ENCODE measurements at places on chromosomes 3 and 15.
A peak's percentile ranks its signal among the peaks of the same experiment; 100 is the strongest.

GRCh38 chr15:59153466-59153865 lies 48.5 kb downstream of the CCNB2 start:
- no peak for DNase-seq

- no peak for DNase-seq
Observed at GRCh38 chr15:75776065-75776423, 63.4 kb upstream of the CSPG4 start.

DNA sequence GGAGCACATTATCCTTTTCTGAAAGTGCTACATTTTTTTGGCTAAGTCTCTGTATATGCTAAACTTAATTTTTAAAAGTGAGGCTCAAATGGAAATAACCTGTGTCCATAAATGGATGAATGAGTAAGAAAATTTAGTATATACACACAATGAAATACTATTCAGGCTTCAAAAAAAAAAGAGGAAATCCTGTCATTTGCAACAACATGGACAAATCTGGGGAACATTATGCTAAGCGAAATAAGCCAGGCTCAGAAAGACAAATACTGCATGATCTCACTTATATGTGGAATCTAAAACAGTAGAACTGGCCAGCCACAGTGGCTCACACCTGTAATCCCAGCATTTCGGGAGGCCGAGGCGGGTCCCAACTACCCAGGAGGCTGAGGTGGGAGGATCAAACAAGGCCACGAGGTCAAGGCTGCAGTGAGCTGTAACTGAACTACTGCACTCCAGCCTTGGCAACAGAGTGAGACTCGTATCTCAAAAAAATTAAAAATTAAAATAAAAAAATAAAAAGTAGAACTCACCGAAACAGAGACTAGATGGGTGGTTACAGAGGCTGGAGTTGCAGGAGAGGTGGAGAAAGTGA lies 25.8 kb downstream of the CCDC12 start:
- DNase-seq = no peak

GRCh38 chr15:70169147-70169546 lies 71.4 kb upstream of the TLE3 start:
- DNase-seq = no peak

- DNase-seq = no peak
Observed at GRCh38 chr3:12445523-12446240, 38.6 kb upstream of the TSEN2 start.

DNA sequence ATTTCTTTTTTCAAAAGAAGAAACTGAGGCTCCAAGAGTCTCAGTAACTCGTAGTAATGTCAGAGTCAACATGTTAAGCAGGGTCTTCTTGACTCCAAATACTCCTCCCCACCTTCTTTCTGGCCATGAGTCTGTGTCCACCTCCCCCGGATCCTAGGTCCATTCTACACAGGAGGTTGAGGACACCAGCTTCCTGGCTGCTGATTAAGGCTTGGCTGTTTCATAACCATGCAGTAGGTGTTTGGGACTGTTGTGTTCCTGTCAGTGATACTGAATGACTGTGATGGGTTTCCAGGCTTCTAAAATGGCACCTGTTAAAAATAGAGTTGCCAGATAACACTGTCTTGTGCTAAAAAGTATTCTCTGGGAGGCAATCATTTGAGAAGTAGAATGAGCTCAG lies 130.8 kb upstream of the IL12A start:
- DNase-seq = no peak

- no peak for DNase-seq
Observed at GRCh38 chr15:99571299-99571698, 5.5 kb downstream of the MEF2A start.

DNA sequence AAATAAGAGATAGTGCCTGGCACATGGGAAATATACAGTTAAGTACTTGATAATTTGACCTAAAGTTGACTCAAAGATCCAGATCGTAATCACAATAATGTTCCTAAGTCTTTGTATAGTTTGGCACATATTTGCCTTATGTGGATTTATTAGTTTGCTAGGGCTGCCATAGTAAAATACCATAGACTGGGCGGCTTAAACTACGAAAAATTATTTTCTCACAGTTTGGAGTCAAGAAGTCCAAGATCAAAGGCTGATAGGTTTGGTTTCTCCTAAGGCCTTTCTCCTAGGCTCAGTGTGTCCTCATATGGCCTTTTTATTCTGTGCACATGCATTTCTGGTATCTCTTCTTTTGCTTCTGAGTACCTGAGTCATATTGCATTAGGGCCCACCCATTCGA lies 453.7 kb downstream of the NAALADL2 start:
- DNase-seq = no peak

GRCh38 chr15:62495670-62496614 lies 330.9 kb upstream of the C2CD4B start:
- no peak for DNase-seq

- DNase-seq = no peak
Observed at GRCh38 chr3:130389743-130390478, 44.4 kb downstream of the COL6A5 start.

GRCh38 chr3:29143151-29143550 lies 137.7 kb upstream of the RBMS3 start:
- DNase-seq = no peak

- no peak for DNase-seq
Observed at GRCh38 chr3:188854772-188855149, 317.0 kb upstream of the TPRG1 start.

- no peak for DNase-seq
Observed at GRCh38 chr15:69712991-69713390, 260.4 kb downstream of the RPLP1 start.

GRCh38 chr3:108250626-108251025 lies 28.4 kb upstream of the IFT57 start:
- no peak for DNase-seq

- DNase-seq = no peak
Observed at GRCh38 chr3:40169983-40170382, 139.5 kb upstream of the EIF1B start.

GRCh38 chr3:160707187-160707794 lies 30.3 kb downstream of the ARL14 start:
- no peak for DNase-seq

DNA sequence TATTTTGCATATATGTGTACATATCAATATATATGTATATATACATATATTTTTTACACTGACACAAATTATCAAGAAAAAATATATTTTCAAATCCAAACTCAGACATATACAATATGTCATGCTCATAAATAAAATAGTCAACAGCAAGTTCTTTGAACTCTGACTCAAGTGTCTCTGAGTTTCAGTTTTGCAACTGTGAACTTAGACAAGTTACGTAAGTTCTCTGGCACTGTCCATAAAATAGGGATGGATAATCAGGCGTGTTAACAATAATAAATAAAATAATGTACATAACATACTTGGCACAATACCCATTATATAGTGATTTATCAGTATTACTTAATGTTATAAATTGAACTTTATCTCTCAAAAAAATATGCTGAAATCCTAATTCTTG lies 12.1 kb upstream of the XRN1 start:
- no peak for DNase-seq

- no peak for DNase-seq
Observed at GRCh38 chr3:186277268-186277909, 84.6 kb downstream of the DGKG start.

- no peak for DNase-seq
Observed at GRCh38 chr3:160127308-160127707, 97.9 kb upstream of the C3orf80 start.

- DNase-seq = no peak
Observed at GRCh38 chr3:173930251-173930650, 532.7 kb downstream of the NLGN1 start.

- DNase-seq = no peak
Observed at GRCh38 chr3:59101231-59101736, 51.5 kb upstream of the CFAP20DC start.

GRCh38 chr15:28024889-28025250 lies 74.2 kb downstream of the OCA2 start:
- no peak for DNase-seq

GRCh38 chr3:170689296-170689829 lies 103.5 kb upstream of the SLC7A14 start:
- DNase-seq = no peak

- DNase-seq = no peak
Observed at GRCh38 chr15:65209701-65210643, 1.3 kb downstream of the CILP start.

- peak; percentile 49 for DNase-seq
Observed at GRCh38 chr3:39189959-39190269, 2.5 kb downstream of the XIRP1 start.

GRCh38 chr15:30872341-30872748 lies 31.4 kb upstream of the FAN1 start:
- no peak for DNase-seq

DNA sequence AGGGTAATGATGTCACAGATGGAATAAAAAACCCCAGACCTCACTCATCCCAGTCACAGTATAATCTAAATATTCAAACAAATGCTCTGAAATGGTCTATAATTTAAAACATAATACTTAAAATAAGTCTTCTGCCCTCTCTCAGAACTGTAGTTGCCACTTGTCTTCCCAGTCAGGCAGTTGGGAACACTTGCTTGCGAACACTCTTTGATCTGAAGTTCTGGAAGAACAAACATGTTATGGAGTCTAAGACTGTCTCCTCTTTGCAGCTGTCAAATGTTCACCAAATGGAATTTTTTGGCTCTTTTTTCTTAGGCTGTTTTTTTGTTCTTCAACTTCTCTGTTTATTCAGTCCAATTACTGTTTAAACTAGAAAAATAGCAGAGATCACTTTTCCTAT lies 711.1 kb upstream of the GOLIM4 start:
- DNase-seq = no peak

Measured in T-helper 1 cell (primary cell).